Activated T-helper 17 cell treated with anti-CD3 and anti-CD28 coated beads, Interleukin-2, amount 50 U/mL, for 72 hours (primary cell): ENCODE measurements at places on chromosomes 7 and 10. TPM values are rescaled to one million over a fixed set of nuclear protein-coding genes. Genes with fewer than 3 reads are reported as not detected.

Gene NEURL1
- 3.7 TPM for total RNA-seq

Gene MMP21
- not detected for total RNA-seq

Gene UTF1
- total RNA-seq: not detected

Gene RPEL1
- not detected for total RNA-seq

Gene CALHM1
- 0.11 TPM for total RNA-seq

Gene ZNF3
- 17.1 TPM for total RNA-seq

Gene ICA1
- total RNA-seq: 9.7 TPM

Gene SLC18A2
- total RNA-seq: 0.05 TPM

Gene CPXM2
- not detected for total RNA-seq

Gene CYP3A7
- not detected for total RNA-seq

Gene ACHE
- total RNA-seq: not detected

Gene SLK
- 26.7 TPM for total RNA-seq

Gene IFRD1
- total RNA-seq: 38.6 TPM

Gene LEP
- total RNA-seq: not detected

Gene KIAA1549
- total RNA-seq: 1.2 TPM

Gene JAKMIP3
- 1.2 TPM for total RNA-seq

Gene PON3
- not detected for total RNA-seq

Gene AGFG2
- total RNA-seq: 48.3 TPM

Gene PNLIPRP2
- total RNA-seq: not detected

Gene VWA2
- not detected for total RNA-seq

Gene PUS7
- total RNA-seq: 37.2 TPM

Gene ADIRF
- not detected for total RNA-seq

Gene LBX1
- total RNA-seq: not detected

Gene IKZF1
- total RNA-seq: 253 TPM

Gene MRC1
- total RNA-seq: not detected

Gene LGI1
- not detected for total RNA-seq

Gene ANAPC16
- 74.3 TPM for total RNA-seq

Gene FFAR4
- total RNA-seq: not detected
